Naive thymus-derived CD4-positive, alpha-beta T cell (primary cell): ENCODE measurements at places on chromosomes 4 and X. TPM values are rescaled to one million over a fixed set of nuclear protein-coding genes. Genes with fewer than 3 reads are reported as not detected.

- DNase-seq: no peak
These were observed 30.6 kb downstream of the WWC2 start for GRCh38 chr4:183129675-183130074.

DNA sequence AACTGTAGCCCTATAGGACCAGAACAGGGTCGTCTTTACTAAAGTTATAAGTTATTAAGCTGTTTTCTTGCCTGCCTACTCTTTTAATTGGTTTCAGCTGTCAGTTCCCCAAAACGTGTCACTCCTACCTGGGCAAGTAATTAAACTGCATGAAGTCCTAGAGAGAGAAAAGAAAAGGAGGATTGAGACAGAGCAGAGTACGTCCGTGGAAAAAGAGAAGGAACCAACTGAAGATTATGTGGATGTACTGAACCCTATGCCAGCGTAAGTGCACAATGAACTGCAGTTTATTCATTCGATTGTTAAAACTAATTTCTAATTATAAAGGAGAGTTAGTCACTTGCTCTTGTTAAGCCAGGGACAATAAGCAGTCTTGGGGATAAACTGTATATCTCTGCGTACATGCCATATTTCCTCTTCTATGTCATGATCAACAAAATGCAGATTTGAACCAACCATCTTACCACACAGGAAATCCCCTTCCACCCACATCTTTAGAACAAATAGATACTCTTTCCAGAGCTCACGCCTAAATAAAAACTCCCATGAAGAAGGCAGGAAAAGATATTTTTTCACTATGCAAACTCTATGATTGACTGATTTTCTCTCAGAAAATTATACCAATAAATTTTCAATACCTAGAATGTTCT is 22.8 kb downstream of the STAP1 start:
- DNase-seq: peak; percentile 75

GRCh38 chrX:153477364-153477857 is 7.0 kb upstream of the HAUS7 start:
- no peak for DNase-seq

GRCh38 chr4:1409079-1409478 is 2.8 kb upstream of the NKX1-1 start:
- DNase-seq: no peak

DNA sequence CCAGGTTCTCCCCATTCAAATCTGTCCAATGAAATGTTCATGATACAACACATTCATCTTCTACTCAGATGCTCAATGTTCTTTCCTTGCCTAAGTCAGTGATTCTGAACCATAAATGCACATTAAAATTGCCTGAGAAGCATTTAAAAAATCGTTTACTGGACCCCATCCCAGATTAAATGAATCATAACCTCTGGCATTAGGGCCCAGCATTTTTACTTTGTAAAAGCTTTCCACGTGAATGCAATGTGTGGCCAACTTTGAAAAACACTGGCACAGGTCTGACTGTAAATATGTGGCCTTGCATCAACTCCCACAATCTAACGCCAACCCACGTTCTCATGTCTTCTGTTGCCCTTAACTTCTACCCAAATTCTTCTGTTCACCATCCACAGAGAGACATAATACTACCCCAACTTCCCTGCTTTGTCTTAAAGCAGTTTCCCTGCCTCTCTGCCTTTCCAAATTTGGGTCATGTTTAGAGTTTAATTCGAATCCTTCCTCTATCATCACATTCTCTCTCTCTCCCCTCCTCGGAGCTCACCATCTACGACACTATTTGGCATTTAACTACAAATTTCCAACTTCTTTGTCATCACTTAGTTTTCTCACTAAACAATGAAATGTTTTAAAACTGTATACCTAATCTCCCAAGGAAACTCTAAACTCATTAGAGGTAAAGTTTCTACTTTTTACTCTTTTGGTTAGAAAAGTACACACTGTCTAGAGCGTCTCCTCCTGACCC is 78.7 kb downstream of the PRKG2 start:
- DNase-seq: no peak

DNA sequence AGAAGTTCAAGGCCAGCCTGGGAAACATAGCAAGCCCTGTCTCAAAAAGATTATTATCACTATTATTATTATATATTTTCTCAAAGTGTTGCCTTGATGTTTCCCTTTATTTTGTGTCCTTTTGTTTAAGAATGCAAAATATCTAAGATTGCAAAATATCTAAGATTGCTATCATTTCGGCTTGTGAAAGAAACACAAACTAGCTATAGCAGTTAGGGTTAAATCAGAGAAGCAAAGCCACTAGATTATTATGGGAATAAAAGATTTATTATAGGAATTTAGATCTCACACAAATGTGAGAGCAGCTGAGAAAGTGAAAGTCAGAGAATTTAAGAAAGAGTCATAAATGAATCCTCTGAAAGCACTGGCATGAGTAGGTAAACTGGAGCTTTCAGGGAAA is 18.0 kb upstream of the TMEM184C start:
- DNase-seq: no peak

GRCh38 chr4:76958891-76959290 is 9.3 kb downstream of the SEPTIN11 start:
- no peak for DNase-seq

GRCh38 chr4:40367451-40367850 is 32.3 kb downstream of the CHRNA9 start:
- DNase-seq: no peak

DNA sequence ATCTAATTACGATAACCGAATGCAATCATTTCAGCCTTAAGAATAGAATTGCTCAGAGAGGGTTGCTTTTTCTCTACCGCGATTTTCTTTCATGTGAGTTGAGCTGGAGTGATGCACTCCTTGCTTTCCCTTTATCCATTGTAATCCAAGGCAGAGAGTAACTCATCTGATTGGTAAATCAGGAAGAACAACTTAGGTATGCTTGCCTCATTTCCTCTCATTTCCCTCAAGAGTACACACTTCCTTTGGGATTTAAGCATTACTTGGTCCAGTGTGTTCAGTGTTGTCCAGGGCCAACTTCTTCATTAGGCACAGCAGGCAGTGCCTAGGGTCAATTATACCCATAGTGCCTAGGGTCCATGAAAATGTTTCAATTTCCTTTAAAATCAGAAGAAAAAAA is 15.7 kb upstream of the N4BP2 start:
- DNase-seq: no peak

DNA sequence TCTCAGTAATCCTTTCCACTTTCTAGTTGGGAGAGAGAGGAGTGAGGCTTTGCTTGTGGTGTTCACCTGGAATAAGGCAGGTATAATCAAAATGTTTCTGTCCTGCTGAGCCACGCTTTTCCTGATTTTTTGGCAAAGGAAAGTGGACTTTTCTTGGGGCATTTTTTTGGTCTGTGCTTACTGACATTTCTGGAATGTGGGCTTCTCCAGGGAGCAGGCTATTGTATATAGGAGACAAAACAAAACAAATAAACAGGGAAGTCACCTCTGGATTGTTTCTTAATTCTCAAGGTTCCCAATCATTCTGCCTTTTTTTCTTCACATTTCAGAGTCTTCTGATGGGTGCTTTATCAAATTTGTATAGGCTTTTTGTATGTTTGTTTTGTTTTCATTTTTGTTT is 25.7 kb upstream of the RP2 start:
- DNase-seq: no peak

- no peak for DNase-seq
These were observed 121.3 kb upstream of the PNPLA4 start for GRCh38 chrX:8048466-8048865.

GRCh38 chr4:8910100-8910821 is 38.6 kb upstream of the HMX1 start:
- no peak for DNase-seq

GRCh38 chrX:4373791-4374190 is 660.3 kb upstream of the PRKX start:
- DNase-seq: no peak

DNA sequence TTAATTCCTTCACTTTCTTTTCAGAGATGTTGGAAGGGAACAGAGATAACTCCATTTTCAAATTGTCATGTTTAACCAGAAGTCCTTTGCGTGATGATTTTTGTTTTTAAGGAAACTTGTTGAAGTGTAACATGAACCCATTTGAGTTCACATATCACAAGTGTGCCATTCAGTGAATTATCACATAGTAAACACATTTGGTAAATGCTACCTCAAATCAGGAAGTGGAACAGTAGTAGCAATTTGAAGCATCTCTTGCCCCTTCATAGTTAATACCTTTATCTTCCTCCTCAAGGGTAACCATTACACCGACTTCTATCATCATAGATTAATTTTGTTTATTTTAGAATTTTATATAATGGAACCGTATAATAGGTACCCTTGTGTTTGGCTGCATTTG is 35.8 kb downstream of the KDM6A start:
- DNase-seq: no peak

- no peak for DNase-seq
These were observed 29.1 kb upstream of the ADH1C start for GRCh38 chr4:99381588-99382175.

GRCh38 chr4:140448830-140449229 is 21.4 kb upstream of the CLGN start:
- DNase-seq: no peak

DNA sequence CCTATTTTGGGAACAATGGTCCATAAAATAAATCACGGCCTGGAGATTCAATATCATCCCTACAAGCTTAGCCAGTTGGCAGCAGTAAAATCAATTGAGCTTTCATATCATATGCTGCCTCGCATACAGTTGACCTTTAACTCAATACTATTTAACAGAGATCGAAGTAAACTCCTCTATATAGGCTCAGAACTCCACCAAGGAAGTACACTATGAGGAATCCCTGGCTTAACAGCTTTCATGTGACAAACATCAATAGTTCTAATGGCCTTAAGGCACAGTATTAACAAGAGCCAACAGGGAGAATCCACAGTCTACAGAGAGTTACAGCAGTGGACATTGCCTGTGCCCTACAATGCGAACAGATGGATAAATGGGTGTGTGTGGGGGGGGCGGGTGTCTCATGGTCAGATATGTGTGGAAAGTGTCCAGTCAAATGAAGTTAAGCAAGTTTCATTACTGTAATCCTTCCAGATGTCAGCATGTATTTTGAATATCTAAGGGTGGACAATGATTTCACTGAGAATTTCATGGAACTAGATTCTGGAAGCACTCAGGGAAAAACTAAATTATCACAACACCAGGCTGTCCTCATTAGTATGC is 98.2 kb upstream of the FAM9B start:
- DNase-seq: no peak

DNA sequence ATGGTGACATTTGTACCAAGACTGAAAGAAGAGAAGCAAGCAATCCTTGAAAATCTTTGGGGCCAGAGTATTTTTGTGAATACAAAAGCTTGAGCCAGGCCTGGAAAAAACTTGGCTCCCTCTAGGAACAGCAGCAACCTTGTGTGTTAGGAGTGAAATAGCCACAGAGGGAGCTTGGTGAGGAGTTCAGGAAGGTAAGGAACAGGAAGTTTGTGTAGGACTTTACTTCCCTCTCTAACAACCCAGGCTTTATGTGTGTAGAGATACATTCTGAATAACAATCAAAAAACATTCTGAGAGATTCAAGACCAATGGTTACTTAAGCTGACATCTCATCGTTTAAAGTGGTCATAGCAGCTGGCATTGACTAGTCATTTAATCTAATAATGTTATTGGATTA is 668.5 kb downstream of the PCDH18 start:
- DNase-seq: no peak

GRCh38 chrX:131217989-131218388 is 71.1 kb downstream of the IGSF1 start:
- DNase-seq: no peak

DNA sequence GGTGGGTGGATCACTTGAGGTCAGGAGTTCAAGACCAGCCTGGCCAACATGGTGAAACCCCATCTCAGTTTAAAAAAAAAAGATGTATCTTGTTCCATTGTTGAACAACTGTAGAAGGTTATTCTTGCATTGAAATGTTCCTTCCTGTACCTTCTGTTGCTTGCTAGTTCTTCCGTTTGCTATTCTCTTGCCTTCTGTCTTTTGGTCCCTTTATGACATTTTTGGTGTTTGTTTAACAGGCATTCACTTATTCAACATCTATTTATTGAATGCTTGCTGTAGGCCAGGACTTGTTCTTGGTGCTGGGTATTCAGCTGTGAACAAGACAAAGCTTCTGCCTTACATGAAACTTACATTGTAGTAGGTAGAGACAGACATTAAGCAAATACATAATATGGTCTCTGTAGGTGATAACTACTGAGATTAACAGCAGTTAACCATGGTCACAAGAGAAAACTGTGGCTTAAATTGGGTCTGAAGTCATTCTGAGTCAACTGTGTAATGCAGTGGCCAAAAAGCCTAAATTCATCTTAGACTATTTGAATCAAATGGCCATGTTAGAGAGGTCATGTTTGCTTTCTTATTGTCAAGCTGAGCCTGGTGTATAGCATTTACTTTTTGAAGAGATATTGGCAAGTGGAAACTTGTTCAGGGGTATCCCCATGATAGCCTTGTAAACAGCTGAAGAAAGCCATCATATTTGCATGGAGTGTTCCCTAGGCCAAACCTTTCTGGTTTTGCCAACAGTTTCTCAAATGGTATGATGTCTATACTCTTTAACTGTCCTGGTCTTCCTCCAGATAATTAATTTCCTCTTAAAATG is 35.6 kb downstream of the GAB1 start:
- DNase-seq: no peak

GRCh38 chrX:24113181-24113580 is 36.3 kb upstream of the ZFX start:
- no peak for DNase-seq

- DNase-seq: no peak
These were observed 29.6 kb downstream of the PDGFC start for GRCh38 chr4:156941940-156942548.

GRCh38 chrX:109751698-109752097 is 18.6 kb upstream of the ACSL4 start:
- DNase-seq: no peak

- DNase-seq: no peak
These were observed 81.7 kb downstream of the EGF start for GRCh38 chr4:109994415-109994827.

FTHL17 gene
- not detected for total RNA-seq

TMSB15B gene
- 6.1 TPM for total RNA-seq

ALB gene
- total RNA-seq: 0.28 TPM in 1 of 2 replicates, not detected in the other

HSFX3 gene
- not detected in 2 replicates for total RNA-seq

CA5B gene
- 35.1 TPM for total RNA-seq

HS6ST2 gene
- total RNA-seq: not detected

ARHGAP24 gene
- total RNA-seq: not detected in 2 replicates

SOWAHB gene
- not detected for total RNA-seq

FAT4 gene
- total RNA-seq: not detected in 2 replicates

CD40LG gene
- total RNA-seq: 56.8 TPM
